A673 (cell line): ENCODE measurements at places on chromosomes 5 and 9. TPM values are rescaled to one million over a fixed set of nuclear protein-coding genes. Genes with fewer than 3 reads are reported as not detected.

Gene SLC25A2
- total RNA-seq: 0.88 and 1.0 TPM in 2 replicates

Gene PCDHB9
- total RNA-seq: 5.6 and 7.9 TPM in 2 replicates

Gene MEIKIN
- total RNA-seq: not detected in 2 replicates

Gene FBLL1
- total RNA-seq: 0.45 and 1.0 TPM in 2 replicates

Gene HTR4
- not detected in 2 replicates for total RNA-seq

DNA sequence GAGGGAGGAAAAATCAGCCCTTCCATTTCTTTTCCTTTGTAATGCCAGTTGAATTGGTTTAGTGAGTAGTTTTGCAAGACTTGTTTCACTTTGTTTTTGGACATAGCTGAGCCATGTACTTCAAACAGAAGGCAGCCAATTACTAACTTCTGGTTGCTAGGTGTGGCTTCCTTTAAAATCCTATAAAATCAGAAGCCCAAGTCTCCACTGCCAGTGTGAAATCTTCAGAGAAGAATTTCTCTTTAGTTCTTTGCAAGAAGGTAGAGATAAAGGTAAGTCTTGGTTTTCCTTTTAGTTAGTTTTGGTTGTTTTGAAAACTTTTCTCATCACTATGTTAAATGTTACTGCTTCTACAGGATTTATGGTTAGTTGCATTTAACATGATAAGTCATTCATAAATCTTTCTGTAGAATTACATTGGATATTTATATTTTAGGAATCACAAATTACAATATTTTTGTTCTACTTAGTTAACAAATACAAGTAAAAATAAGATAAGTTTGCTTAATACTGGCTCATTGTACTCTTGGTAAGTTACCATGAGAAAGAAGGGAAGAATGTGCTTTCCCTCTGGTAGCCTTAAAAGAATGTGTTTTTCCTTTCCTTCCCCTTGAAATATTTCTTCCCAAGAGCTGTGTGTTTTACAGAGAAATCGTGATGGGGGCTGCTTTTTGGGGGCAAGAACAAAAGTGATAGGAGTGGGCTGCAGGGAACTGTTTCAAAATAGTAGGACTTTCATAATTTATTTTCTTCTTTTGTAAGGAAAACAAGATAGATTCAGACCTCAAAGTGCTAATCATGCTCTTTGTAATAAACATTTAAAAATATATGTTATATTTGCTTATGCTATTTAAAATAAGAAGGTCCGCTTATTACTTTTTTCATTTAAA, at the start of gene ANXA1:
TSS of gene ANXA1 (plus strand) at position 213 of the 890 bp plus-strand sequence. CDS start 6,671 bp downstream, outside the sequence.
- DNase-seq: peak; percentile 81

DNA sequence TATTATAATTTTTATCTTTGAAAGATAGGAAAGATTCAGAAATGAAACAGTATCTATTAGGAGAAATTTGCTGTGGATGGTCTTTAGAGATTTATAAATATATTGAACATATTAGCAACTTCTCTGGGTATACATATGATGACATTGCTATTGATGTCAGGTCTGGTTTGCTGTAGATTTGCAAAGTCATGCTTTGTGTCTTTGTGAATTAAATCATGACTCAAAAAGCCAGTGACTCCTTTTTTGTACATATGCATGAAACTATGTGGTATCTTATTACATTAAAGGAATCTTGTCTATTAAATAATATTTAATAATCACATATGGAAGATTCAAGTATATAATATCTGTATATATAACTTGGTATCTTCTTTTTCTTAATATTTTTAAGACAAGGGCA, 141.9 kb downstream of the ST8SIA4 start:
- DNase-seq: peak; percentile 12

DNA sequence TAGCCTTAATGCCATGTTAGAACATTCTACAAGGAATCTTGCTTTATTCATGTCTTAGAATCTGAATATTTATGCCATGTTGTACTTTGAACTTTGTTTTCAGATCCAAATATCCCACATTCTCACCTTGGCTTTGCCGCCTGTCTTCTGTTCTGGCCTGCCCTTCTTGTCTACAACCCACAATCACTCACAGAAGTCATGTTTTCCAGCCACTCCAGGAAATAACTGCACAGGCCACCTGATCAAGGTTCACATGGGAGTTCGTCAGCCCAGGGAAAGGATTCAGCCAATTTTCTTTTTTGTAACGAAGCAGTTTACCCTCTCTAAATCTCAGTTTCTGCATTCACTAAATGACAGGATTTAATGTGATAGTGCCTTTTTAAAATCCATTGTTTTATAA, 70.5 kb downstream of the JAKMIP2 start:
- no peak for DNase-seq

GRCh38 chr9:101477736-101478135, 42.2 kb upstream of the ALDOB start:
- DNase-seq: no peak

DNA sequence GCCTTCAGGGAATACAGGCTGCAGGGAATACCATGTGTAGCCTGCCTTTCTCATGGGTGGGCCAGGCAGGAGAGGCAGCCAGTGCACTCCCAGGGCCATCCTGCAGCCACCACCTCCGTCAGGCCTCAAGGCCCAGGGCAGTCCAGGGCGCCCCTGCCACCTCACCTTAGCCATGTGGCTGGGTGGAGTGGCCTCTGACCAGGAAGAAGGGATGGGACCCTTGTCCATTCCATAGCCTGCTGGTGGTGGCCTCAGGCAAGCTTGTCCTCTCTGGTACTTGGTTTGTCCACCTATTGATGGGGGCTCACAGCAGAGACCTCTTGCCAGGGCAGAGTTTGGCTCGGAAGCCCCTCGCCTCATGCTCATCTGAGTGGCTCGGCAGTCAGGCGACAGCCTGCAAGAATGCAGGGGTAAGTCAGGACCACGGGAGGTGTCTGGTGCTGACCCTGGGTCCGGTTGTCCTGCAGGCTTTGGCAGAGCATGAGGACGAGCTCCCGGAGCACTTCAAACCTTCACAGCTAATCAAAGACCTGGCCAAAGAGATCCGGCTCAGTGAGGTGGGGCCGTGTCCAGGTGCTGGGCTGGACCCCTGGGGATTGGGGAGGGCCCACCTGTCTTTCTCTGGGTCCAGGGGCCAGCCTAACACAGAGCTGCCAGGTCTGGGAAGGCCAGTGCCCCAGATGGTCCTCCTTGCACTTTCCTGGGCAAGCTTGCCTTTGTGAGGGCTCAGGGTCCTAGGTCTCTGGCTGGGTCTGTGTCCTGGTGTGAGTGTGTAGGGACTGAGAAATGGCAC, 82.9 kb downstream of the PHF2 start:
- DNase-seq: no peak

GRCh38 chr9:28050046-28050445, 476.8 kb upstream of the C9orf72 start:
- DNase-seq: no peak

DNA sequence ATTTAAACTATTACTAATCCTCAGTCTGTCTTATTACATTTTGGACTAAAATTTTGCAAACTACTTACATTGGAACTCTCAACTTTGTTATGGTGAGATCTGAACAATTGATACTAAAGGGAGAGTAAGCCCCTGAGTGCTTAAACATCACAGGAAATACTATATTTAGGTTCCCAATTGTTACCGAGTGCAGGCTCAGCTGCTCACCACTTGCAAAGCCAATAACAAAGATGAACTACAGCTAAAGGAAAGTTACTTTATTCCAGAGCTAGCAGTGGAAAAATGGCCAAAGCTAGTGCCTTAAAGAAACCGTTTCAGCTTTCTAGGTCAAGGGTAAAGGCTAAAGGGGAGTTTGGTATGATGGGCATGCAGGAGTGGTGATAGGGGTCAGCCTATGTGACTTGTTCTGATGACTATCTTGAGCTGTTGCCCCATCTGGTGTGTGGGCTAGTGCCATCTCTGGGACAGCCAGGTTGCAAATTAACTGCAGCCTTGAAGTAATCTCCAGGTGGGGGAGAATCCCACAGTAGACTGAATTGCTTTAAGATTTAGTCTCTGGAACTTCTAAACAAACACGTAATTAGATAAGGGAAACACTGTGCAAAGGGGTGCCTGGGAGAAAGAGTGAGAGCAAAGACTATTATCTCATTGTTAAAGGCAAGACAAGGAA, 7.8 kb upstream of the NDUFB6 start:
- DNase-seq: no peak

- no peak for DNase-seq
These were observed 74.4 kb downstream of the STRBP start for GRCh38 chr9:123194023-123194422.

DNA sequence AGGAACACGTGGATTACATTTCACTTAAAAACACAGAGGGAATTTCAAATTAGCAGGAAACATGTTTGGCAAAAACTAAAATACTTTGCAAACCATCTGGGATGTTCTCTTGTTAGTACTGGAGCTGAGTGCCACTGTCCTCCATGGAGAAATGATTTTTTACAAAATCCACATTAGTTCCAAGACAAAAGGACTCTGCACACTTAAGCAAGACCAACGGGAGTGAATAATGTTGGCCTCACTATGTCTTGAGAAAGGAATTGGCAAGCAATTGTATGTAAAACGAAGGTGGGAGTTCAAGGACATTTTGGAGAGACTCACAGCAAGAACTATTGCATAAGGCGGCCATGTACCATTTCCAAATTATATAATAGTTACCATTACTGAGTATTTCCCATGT, 547.5 kb downstream of the EBF1 start:
- no peak for DNase-seq

DNA sequence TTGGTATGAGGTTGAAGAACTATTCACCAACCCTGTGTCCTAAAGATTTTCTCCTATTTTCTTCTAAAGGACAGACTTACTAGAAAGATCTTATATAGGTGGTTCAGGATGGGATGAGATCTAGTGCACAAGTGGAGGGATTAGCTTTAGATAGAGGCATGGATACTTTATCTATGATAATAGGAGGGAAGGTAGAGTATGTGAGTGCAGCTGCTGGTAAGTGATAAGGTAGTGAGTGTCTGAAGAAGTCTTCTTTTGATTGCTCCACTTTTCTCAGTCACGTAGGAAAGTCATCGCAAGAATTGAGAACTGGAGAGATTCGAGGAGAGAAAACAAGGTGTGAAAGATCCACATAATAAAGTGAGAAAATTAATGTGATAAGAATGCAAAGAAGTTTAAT, 6.0 kb upstream of the NDUFS4 start:
- no peak for DNase-seq

GRCh38 chr9:33458444-33458843, 11.1 kb upstream of the AQP3 start:
- DNase-seq: no peak

DNA sequence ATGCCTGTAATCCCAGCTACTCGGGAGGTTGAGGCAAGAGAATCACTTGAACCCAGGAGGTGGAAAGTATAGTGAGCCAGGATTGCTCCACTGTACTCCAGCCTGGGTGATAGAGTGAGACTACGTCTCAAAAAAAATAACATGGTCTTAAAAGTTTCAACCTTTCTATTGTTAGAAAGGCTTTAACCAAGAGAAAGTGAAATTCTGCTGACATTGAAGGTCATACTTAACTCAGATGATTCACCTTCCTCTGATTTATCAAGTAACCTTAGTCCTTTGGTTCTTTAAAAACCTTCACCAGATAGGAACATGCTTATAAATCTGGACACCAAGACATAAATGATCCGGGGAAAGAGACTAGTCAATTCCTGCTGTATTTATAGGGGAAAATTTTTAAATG, 73.3 kb downstream of the FER start:
- no peak for DNase-seq

- no peak for DNase-seq
These were observed 2.2 kb downstream of the HSPA5 start for GRCh38 chr9:125238915-125239446.

DNA sequence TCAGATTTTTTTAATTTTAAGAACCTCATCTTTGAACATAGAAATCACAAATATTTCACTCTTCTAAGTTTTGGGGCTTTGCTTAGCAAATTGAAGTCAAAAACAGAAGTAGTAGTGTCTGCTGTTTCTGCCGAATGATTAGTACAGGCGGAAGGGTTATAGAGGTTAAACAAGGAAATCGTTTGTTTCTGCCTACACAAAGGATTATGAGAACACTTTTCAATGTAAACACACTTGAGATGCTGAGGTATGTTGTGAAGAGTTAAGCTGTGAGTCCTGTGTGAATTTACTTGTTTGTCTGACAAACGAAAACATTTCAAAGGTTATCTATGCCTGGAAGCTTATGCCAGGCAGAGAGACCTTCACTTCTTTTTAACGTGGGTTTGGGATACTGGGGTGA, 224.8 kb downstream of the CETN3 start:
- DNase-seq: no peak

GRCh38 chr9:35669331-35670145, 4.2 kb upstream of the CA9 start:
- DNase-seq: no peak

- no peak for DNase-seq
These were observed 14.3 kb upstream of the GABRP start for GRCh38 chr5:170769246-170769645.
